Occipital lobe (tissue), 3 donors: ENCODE measurements at places on chromosomes 6 and 20. TPM values are rescaled to one million over a fixed set of nuclear protein-coding genes. Genes with fewer than 3 reads are reported as not detected.

The SESN1 gene
- total RNA-seq, result 38.8 TPM

- DNase-seq, result no peak
Observed at GRCh38 chr6:17178326-17178725, 76.5 kb downstream of the STMND1 start.

- no peak for DNase-seq
Observed at GRCh38 chr20:57514273-57514751, 10.6 kb downstream of the CTCFL start.

GRCh38 chr6:93272211-93272610, 147.1 kb downstream of the EPHA7 start:
- no peak for DNase-seq

The LPA gene
- total RNA-seq, result 1.4 TPM

The HCK gene
- total RNA-seq, result 3.3 TPM

DNA sequence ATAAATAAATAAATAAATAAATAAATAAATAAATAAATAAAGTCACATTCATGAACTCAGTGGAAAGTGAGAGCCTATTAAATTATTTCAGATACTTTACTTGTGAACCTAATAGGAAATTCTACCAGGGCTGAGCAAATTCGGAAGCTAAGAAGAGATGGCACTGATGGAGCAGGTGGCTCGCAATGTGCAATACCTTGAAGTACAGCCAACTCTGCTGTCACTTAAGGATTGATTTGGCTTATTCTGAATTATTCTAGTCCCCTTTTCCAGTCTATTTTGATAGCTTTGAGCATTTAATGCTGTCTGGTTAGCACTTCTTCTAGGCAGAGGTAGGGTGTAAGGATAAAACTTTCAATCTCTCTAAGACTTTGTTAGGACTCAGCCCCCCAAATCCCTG, 395.8 kb upstream of the PLCB4 start:
- no peak for DNase-seq

GRCh38 chr20:24422091-24422760, 47.2 kb upstream of the SYNDIG1 start:
- no peak for DNase-seq

- DNase-seq, result no peak
Observed at GRCh38 chr6:32105433-32105832, 3.7 kb downstream of the TNXB start.

DNA sequence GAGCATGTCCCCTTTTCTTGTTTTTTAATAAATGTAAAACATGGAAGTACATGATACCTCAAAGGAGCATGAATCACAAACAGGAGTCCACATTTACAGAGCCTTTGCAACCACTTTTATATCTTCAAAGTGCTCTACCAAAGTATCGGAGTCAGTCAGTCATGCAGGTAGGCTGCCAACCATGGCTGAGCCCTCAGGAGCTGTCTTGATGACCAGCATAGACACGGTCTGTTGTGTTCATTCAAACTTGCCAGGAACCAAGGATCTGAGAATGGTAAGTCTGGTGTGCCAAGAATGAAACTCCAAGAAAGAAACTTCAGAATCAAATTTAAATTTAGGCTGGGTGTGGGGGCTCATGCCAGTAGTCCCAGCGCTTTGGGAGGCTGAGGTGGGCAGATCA, 111.5 kb downstream of the SLC16A10 start:
- DNase-seq, result no peak

DNA sequence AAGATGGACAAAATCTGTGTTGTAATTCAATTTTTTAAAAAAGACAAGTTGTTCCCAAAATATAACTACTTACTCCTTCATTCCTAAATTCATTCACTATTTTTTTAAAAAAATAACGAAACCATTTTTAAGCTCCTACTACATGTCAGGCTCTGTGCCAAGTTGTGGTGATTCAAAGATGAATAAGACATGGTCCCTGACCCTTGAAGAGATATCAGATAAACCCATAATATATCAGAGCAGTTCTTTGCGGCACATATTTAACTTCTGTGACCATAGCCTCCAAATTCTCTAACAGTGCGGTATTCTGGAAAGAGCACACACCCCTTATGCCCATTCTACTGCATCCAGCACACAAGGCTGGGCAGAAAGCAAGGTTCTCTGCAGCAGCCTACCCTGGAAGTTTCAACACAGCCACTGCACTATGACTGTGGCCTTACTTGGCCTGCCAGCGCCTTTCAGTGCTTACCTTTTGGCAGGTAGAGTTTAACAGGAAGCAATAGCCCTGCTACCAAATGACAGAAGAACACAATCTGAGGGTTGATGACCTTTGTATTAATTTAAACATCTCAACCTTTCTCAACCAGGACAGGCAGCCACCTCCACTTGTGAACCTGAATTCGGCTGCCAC, 406.5 kb downstream of the BTBD9 start:
- no peak for DNase-seq

DNA sequence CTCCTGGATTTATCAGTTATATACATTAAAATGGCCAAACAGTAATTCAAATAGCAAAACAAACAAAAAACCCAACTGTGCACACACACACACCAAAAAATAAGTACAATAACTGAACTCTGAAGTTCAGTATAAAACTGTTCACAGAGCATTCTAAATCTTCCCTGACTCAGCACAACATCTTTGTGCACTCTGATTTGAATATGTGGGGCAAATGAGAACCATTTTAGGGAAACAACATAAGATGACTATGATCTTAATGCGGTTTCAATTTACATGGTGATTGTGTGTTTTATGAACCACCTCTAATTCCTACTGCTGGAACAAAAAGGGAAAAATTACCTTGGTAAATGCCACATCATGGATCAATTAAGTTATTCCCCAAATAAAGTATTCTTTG, 41.7 kb downstream of the PLAGL1 start:
- no peak for DNase-seq

The BPI gene
- not detected for total RNA-seq

DNA sequence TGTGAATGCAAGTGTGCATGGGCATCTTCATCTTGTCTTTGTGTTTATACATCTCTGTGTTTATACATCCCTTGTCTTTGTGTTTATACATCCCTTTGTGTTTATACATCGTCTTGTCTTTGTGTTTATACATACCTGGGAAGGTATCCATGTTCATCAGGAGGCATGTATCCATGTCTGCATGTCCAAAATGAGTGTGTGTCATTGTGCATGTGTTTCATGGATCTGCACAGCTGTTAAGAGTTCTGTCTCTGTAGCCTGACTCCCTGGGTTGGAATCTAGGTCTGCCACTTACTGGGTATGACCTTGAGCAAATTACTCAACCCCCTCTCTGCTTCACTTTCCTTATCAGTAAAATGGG, 50.1 kb upstream of the SIRPA start:
- DNase-seq, result no peak

DNA sequence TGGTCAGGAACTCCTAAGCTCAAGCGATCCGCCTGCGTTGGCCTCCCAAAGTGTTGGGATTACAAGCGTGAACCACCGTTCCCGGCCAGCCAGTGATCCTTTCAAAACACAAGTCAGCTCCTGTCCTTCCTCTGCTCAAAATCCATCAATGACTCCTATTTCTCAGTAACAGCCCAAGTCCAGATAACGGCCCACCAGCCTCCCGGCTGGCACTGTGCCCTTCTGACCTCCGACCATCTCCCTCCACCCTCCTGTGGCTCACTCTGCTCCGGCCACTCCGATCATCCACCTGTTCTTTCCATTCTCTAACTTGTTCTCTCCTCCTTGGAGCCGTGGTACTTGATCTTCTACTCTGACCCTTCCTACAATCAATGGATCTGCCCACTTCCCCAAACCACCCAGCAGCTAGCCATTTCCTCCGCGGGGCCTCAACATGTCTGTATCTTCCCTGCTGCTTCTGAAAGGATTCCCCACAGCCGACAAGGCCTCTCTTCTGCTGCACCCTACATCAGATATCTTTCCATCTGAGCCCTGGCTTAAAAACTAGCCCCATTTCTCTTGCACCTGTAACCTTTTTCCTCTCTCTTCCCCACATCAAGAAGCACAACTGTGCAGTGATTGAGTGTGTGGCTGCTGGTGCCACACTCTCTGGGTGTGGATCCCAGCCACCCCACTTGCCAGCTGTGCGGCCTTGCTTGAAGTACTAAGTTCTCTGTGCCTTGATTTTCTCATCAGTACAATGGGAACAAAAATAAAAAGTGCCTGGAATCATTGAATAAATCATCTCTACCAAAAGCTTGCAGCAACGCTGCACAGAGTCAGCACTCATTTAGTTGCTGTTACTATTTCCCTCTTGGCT, 6.1 kb upstream of the ZMYND8 start:
- DNase-seq, result no peak

- no peak for DNase-seq
Observed at GRCh38 chr6:66568271-66568670, 861.2 kb upstream of the EYS start.
